Right forelimb (tissue), 1 donor: ENCODE measurements at places on chromosomes 7 and 10.

GRCh38 chr7:97064972-97065587 is 40.4 kb upstream of the DLX5 start:
- DNase-seq: no peak

DNA sequence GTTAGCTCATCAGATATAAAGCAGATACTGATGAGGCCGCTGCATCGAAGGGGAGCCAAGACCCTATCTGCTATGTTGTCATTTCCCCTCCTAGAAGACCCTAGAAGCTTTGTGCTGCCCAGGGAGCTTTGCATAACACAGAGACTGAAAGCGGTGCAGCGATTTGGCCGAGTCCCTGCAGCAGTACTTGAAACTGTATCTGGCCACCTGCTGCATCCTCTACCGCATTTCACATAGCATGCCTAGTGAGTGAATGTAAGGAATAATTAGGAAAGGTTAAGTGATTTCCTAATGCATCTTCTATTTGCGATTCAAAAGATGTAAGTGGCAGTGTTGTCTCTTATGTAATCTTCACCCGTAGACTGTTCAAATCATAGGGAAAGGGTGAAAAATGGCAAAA is 106.7 kb downstream of the LRMDA start:
- no peak for DNase-seq

DNA sequence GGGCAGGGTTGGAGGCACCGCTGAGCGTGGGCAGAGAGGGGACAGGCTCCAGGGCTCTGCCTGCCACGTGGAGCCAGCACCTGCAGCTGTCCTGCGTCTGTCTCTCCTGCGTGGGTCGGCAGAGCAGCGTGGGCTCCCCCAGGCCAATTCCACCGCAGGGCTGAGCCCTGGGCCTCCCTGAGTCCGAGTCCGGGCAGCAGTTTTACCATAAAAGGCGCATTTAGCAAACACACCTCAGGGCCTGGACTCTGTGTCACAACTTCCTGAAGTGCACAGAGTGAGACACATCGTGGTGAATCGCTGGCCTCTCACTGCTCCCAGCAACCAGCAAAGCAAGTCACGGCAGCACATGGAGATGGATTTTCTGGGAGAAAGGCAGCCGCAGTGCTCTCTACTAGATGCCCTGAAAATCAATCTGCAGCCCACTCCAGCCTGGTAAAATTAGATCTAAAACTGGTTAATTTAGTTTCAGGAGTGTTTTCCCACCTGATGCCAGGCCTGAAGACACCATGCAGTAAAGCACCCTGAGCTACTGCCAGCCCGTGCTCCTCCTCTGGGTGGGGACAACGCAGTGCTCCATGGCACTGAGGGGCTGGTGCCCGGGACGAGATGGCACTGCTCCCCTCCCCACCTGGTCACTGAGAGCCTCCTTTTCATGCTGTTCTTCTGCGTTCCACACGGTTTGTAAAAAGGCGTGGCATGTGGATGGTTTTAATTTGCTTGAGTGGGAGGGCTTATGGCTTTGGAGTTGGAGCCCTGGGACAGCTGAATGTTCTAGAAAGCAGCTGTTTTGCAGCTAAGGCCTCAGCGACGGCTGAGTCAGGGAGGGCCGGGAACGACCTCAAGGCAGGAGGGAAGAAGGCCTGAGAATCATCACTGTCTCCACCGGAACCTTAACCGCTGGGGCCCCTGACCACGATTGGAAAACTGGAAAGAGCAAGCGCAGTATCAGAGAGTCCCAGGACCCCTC is 336.9 kb downstream of the ADARB2 start:
- peak; percentile 44 for DNase-seq

DNA sequence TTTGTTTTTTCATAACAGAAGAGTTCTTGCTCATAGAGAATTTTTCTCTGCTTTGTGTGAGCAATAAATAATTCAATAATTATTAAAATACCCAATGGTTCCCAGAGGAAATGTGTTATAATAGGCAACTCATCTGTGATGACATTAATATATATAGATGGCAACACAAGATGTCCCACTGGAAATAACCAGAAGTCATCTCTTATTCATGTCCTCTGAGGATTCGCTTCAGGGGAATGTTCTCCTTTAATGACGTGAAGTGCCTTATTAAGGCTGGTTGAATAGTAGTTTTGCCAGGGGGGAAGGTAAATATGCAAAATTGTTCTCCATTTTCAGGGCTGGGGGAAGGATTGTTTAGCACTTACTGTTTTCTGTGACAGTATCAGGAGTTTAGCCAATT is 3.1 kb downstream of the SLC39A12 start:
- no peak for DNase-seq

DNA sequence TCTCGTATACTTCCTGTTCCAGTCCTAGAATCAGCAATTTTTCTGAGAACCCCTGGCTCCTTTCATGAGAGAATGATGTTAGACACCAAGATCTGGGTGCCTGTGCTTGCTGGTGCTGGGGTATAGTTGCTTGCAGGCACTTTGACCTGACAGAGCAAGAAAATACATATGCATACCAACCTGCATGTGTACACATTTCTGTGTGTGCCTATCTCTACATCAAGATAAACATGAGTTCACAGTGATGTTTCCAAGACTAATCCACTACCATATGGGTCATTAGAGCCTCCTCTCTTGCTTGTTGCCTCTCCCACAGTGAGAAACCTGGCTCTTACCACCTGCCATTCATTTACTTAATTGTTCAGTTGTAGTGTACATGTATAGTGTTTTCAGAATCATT is 229.1 kb upstream of the IGFBP3 start:
- no peak for DNase-seq
